ENCODE measurements at places on chromosomes 7 and 10.

GRCh38 chr7:78047800-78048199, 249.2 kb downstream of the PHTF2 start:
- DNase-seq, result no peak

GRCh38 chr7:29622335-29623265, 59.0 kb downstream of the PRR15 start:
- no peak for DNase-seq

- DNase-seq, result no peak
Observed at GRCh38 chr7:124089621-124090020, 56.8 kb upstream of the TMEM229A start.

- DNase-seq, result no peak
Observed at GRCh38 chr7:94391726-94392392, 2.8 kb upstream of the COL1A2 start.

DNA sequence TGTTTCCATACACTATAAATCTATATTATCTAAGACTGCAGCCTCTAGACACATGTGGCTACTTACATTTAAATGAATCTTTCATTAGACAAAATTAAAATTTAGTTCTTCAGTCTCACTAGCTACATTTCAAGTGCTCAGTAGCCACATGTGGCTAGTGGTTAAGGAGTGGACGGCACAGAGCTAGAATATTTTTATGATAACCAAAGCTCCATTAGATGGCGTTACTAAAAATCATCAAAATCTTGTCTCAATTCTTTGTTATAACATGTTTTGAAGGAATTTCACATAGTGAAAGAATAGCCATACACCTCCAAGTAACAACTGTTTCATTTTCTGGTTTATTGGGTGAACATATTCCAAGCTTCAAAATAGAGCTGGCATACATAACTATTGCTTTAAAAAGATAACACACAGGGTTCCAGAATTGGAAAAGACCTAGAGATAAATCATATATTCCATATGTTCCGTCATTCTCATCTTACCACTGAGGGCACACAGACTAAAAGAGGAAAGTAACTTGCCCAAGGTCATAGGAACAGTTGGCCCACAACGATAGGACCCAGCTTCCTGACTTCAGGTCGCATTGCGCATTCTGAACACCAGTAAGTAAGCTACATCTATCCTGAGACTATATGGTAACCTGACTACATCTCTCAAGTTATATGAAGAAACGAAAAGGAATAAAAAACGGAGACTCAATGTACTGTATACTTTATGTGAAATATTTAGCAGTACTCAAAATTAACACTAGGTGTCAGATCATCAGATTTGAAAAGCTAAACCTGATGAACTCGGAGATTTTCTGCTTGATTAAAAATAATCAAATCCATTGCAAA, 66.6 kb downstream of the CAV1 start:
- no peak for DNase-seq

DNA sequence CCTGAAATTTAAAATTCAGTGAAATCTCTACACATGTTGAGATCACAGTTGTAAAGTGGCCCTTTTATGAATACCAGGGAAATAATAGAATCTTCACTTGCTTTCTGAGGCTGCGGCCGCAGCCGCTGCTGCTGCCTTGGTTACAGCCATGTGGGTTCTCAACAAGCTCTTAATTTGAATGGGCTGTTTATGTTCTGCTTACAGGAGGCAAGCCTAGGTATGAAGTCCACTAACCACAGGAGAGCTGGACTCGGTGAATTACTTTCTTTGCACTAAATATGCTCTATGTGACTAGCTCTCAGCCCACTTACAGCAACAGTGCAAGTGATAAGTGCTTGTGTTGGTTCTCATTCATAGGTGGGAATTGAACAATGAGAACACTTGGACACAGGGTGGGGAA, 410.8 kb downstream of the SFMBT2 start:
- no peak for DNase-seq

- DNase-seq, result no peak
Observed at GRCh38 chr10:120989996-120990598, 138.9 kb downstream of the WDR11 start.

GRCh38 chr10:62614389-62615157, 189.9 kb upstream of the ADO start:
- no peak for DNase-seq

DNA sequence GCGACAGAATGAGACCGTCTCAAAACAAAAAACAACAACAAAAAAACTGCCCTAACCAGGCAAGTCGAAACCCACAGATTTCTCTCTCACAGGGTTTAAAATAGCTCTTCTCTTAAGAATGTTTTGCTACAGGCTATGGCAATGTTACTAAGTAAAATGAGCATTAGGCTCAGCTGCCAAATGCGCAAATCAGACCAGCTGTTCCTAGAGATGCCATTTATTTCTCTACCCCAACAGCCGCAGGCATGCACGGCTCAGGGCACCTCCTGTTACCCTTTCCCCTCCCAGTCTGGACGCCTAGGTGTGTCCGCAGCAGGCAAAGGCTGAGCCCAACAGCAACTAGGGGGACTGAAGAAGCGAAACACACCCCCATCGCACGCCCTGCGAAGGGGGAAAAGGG, 168.3 kb upstream of the MBL2 start:
- DNase-seq, result no peak

DNA sequence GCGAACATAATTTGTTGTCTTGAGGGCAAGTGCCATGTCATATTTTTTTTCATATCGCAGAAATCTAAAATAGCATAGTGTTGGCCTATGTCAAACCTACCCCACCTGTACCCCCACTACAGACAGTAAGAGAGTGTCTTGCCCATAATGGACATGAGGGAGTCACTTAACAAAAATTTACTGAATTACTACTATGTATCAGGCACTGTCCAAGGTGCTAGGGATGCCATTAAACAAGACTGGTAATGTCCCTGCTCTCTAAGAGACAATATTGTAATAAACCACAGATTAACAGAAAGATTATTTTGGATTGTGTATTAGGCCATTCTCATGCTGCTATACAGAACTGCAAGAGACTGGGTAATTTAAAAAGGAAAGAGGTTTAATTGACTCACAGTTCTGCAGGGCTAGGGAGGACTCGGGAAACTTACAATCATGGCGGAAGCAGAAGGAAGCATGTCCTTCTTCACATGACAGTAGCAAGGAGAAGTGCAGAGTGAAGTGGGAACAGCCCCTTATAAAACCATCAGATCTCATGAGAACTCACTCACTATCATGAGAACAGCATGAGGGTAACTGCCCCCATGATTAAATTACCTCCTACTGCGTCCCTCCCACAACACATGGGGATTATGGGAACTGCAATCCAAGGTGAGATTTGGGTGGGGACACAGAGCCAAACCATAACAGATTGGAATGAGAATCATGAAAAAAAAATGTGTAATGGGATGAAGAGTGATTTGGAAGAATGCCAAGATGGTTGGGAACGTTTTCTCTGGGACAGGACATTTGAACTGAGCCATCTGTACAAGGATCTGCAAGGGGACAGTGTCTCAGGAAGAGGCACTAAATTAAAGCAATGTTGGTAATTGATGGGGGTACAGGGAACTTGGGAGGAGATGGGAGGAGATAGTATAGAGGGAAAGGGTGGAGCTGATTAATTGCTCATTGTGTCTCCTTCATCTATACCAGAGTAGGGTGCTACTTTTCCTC, 108.5 kb downstream of the FAM107B start:
- DNase-seq, result no peak

GRCh38 chr10:92695679-92696605, 6.2 kb downstream of the HHEX start:
- DNase-seq, result no peak

- DNase-seq, result no peak
Observed at GRCh38 chr7:102933763-102934162, 21.0 kb downstream of the LRRC17 start.

DNA sequence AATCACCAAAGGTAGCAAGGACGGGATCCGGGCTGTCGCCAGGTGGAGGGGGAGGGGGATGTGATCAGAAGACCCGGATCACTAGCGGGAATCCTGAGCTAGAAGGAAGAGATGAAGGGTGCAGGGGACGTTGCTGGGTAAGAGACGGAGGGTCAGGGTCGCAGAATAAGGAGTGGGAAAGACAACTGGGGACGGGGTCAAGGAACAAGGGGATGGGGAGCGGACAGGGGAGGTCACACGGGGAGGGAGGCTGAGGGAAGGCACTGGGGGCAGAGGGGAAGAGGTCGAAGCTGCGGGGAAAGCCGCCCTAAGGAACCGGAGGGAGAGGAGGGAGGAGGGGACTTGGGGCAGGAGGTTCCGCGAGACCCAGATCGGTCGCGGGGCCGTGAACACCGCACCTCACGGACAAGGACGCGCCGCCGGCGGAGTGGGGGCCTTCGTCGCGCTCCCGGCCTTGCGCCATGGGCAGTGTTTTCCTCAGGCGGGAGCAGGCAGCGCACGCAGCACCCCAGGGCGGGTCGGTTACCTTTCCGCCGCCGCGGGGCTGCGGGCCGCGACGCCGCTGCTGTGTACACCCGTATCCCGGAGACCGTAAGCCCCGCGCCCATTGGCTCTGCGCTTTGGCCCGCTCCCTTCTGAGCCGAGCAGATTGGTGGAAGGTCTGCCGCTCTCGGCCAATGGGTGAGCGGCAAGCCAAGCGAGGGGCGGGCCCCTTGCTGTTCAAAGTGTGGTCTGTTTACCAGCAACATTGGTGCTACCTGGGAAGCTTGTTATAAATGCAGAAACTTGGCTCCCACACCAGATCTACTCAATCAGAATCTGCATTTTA, at the start of gene CFAP43:
TSS of gene CFAP43 (minus strand) at position 581 of the 829 bp plus-strand sequence. CDS start at position 463, 118 bp downstream.
- DNase-seq, result peak; percentile 51

DNA sequence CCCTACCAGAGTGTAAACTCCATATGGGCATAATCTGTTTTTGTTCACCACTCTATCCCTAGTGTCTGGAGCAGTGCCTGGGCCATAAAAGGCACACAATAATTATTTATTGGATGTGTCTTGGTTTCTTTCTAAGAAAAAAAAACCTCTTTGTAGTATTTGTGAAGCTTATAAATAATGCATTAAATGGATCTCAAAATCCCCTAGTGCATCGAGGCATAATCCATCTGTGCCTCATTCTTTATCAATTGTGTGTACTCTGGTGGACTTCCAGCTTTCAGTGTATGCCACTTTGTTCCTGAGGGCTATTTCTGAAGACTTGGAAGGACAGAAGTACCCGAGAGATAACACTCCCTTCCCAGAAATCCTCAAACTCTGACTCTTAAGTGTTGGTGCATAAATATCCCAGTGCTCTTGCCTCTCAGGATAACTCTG, 255.0 kb upstream of the PHYHIPL start:
- no peak for DNase-seq

DNA sequence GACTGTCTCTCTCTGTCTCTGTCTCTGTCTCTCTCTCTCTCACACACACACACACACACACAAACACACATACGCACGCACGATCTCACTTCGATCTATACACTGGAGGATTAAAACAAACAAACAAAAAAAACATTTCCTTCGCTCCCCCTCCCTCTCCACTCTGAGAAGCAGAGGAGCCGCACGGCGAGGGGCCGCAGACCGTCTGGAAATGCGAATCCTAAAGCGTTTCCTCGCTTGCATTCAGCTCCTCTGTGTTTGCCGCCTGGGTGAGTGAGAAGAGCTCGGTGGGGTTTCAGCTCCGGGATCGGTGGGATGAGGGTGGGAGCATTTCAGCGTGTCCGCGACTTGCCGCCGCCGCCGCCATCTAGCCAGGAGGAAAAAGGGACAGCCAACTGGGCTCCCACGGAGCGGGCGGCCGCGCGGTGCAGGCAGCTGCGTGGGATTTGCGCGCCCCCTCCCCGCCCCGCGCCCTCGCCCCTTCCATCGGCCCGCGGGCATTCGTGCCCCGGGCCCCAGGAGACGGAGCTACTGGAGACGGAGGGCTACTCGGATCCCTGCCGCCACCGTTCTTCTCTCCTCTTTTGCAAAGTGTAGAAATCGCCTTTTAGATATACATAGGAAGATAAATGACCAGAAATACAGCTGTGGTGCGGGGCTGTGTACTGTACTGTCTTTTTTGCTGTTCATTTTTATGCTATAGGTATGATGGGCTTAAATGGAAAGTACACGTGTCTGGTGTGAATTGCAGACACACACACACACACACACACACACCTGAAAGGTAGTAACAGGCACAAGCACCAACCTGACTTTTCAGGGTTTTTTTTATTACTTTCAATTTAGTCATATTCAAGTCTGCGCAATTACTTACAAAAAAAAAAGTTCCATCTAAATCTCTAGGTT, 581 bp downstream of the PTPRZ1 start:
- DNase-seq, result no peak

DNA sequence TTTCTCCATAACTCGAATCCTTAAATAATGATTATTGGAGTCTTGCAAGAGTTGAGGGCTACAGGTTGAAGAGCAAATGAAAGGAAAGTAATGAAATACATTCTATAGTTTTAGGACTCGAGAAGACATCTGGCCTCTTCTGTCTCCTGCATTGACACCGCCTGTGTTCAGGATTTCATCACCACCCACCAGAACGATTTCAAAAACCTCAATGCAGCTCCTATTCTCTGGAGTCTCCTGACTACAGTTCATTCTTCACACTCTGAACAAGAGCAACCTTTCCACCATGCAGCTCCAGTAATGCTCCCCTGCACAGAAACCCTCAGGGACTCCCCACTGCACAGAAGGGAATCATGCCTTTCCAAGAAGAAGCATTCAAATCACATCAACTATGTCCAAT, 5.5 kb downstream of the IL15RA start:
- DNase-seq, result no peak

GRCh38 chr7:77935652-77936348, 137.2 kb downstream of the PHTF2 start:
- no peak for DNase-seq

- DNase-seq, result no peak
Observed at GRCh38 chr7:136148920-136149319, 171.8 kb upstream of the MTPN start.

GRCh38 chr10:11742779-11743298, 657 bp downstream of the ECHDC3 start:
- no peak for DNase-seq

All from SK-N-MC (cell line).